Left hindlimb (tissue), 1 donor: ENCODE measurements at places on chromosomes 1 and 21.

DNA sequence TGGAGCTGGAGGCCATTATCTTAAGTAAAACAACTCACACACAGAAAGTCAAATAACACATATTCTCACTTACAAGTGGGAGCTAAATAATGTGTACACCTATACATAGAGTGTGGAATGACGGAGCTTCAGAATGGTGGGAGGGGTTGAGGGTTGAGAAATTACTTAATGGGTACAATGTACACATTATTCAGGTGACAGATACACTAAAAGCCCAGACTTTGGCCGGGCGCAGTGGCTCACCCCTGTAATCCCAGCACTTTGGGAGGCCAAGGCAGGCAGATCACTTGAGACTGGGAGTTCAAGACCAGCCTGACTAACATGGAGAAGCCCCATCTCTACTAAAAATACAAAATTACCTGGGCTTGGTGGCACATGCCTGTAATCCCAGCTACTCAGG, 24.9 kb upstream of the LRIG2 start:
- no peak for DNase-seq

DNA sequence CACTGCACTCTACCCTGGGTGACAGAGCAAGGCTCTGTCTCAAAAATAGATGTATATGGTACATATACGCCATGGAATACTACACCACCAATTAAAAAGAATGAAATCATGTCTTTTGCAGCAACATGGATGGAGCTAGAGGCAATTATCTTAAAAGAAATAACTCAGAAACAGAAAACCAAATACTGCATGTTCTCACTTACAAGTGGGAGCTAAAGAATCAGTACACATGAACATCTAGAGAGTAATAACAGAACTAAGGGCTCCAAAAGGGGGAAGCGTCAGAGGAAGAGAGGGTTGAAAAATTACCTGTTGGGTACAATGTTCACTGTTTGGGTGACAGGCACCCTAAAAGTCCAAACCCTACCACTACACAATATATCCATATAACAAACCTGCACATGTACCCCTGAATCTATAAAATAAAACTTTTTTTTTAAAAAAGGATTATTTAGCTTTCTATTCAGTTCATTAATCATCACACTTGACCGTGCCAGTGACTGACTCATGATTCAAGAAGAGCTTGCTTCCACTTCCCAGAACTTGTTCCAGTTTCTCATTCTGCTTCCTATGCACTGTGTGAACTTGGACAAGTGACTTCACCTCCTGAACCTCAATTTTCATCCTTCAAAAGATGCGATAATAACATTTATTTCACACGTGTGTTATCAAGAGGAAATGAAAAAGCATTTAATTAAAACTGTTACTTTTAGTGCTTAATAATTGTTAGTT, 109.6 kb downstream of the PLPP3 start:
- DNase-seq: no peak

DNA sequence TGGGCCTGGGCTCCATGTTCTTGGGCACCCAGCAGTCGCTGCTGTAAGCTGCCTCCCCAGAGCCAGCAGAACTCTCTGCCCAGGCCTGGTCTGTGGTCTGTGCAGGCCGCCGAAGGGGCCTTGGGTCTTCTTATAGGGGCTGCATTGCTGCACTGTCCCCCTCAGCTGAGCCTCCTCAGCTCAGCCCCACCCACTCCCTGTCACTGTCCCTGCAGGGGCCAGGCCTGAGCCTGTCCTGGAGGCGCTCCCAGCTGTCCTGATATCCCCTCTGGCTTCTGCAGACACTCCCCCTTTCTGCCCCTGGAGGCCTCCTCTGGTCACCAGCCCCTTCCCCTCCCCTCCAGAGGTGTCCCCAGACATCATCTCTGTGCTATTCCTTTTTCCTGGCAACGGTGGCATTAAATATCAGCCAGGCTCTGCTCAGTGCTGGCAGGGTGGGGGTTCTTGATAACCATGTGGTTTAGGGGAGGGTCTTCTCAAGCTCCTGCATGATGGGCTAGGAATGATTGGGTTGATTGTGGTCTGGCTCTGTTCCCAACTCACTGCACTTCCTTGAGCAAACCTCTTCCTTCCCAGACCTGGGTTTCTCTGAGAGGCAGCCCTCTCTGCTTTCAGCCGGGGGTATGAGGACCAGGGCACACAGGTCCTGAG, 3.7 kb upstream of the FOXO6 start:
- peak; percentile 57 for DNase-seq

DNA sequence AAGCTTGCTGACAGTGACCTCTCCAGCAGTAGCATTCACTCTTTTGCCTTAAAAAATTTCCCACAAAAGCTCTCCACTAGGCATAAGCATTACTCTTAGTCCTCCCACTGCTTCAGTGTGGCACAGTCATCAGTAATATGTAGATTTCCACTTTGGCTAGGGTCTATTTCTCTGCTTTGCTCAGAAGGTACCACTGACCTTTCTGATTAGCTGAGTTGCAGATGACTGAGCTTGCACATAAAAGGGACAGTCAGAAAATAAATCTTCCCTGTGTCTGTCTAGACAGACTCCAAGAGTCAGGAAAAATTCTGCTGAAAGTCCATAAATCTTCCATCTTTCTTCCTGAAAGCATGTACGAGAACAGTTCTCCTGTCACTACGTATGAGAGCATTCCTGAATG, 56.6 kb upstream of the APP start:
- no peak for DNase-seq

- DNase-seq: peak; percentile 77
These were observed 20.8 kb upstream of the COG2 start for GRCh38 chr1:230621324-230622030.

- no peak for DNase-seq
These were observed 9.4 kb upstream of the TARBP1 start for GRCh38 chr1:234488054-234489006.
